ENCODE measurements at places on chromosomes 2 and 18.

DNA sequence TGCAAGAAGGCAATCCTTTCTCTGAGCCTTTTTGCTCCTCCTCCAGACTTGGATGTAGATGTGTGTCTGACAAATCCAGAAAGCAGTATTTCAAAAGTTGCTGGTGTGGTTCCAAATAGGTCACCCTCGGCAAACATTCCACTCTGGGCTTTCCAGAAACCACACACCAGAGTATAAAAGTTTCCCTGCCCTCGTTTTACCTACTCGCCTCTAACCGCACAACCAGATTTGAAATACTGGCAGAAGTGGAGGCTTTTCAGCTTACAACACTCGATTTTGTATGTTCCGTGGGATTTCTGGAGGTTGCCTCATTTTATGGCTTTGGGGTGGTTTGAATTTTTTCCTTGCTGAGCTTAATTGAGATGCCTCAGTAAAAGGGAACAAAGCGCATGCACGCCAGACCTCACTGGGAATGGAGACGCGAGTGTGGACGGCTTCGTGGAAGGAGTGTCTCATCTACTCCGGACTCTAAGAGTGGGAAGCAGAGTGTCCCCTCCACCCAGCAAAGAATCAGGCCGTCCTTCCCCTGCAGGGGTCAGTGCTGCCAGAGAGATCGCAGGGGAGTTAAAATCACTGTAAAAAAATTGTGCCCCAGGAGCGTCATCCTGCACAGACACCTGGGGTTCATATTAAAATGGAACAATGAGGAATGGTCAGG is 44.0 kb upstream of the RPL31 start:
- no peak for DNase-seq

DNA sequence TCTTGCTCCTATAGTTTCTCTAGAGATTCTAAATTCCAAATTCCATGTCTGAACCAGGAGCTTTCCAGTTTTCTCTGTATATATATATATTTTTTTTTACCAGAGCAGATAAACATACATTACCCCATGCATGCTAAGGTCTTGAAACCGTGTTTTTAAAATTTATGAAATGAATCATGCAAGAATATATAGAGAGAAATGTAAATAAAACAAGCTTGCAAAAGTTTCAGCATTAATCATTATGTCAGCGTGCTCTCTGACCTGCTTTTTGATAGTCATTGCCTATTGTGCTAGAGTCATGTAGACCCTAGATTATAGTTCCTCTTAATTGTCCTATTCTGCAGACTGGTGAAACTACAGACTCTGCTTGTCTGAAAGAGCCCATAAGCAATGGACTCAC is 22.6 kb upstream of the TRIM43 start:
- no peak for DNase-seq

DNA sequence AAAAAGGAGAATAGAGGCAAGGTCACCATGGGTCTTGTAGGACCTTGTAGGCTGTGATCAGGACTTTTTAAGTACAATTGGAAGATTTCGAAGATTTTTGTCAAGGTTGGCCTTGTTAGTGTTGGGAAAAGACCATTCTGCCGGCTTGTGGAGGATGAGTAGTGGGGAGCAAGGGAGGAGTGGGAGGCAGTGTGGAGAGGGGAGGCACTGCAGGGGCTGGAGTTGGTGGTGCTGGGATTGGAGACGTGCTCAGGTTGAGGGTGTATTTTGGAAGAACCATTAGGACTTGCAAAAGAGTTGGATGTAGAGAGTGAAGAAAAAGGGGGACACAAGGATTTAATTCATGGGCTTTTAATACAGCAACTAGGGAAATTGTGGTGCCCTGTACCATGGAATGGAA is 397.1 kb downstream of the TSN start:
- no peak for DNase-seq

GRCh38 chr2:134167015-134167414 is 86.9 kb upstream of the MGAT5 start:
- DNase-seq = no peak

- DNase-seq = no peak
These were observed 16.4 kb upstream of the IL1RL1 start for GRCh38 chr2:102294802-102295489.

DNA sequence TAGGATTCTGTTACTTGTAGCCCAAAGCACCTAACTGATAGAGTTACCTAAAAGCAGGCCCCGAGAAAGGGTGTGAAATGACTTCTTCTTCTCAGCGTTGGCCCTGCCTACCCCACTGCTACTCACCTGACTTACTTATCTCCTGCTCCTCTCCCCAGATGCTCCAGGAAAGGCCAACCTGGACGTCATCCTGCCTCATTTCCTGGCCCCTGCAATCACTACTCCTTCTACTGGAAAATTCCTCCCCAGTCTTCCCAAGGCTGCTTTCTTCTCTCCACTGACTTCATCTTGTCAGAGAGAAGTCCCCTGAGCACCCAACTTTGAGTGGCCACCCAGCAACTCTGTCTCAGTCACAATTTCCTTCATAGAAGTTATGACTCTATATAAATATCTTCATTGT is 63.4 kb upstream of the KLF7 start:
- DNase-seq = no peak

- DNase-seq = no peak
These were observed 252.3 kb downstream of the MBD5 start for GRCh38 chr2:148273158-148273691.

DNA sequence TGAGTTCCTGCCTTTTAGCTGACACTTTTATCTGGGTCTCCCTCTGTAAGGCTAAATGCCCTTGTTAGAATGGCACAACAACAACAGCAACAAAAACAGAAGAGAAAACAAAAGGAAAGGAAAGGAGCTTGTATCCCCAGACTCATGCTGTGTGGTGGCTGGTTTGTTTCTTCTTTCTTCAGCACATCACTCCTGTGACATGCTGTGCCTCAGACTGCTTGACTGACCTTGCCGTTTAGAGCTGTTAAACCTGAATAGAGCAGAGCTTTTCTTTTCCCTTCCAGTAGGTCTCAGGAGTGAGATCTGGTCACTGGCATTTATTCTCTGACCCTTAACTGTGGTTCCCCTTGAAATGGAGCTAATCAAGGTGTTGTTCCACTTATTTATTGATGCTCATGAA is 18.9 kb downstream of the GALNT13 start:
- no peak for DNase-seq

DNA sequence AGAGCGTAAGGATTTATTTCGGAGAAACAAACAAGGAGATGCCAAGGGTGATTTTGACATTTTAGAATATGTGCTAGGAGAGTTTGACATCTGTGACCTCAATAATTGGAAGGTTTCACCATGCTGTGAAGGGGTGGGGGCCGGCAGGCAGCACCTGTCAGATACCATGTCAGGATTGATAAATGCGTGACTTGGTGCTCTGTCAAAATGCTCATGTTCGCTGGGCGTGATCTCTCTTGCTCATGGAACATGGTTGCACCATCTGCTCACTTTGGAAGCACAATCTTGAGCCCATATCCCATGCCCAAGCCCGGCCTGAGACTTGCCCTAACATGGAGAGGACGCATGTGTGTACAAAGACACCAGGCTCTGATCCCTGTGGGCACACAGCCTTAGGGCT is 347.6 kb downstream of the RNF144A start:
- DNase-seq = no peak

DNA sequence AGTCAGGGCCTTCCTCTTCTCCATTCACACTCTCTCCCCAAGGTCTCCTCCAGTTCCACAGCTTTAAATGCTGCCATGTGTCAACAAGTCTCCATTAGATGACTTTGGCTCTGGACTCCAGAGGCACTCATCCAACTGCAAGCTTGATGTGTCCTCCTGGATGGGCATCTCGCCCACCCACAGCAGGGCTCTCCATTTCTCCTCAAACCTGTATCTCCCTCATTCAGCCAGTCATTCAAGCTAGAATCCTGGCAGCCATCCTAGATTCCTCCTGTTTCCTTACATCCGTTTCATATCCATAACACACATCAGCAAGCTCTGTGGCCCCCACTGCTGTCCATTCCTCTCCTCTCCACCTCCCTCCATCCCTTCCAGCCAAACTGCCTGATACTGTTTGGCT is 88.4 kb upstream of the AFF3 start:
- DNase-seq = no peak

DNA sequence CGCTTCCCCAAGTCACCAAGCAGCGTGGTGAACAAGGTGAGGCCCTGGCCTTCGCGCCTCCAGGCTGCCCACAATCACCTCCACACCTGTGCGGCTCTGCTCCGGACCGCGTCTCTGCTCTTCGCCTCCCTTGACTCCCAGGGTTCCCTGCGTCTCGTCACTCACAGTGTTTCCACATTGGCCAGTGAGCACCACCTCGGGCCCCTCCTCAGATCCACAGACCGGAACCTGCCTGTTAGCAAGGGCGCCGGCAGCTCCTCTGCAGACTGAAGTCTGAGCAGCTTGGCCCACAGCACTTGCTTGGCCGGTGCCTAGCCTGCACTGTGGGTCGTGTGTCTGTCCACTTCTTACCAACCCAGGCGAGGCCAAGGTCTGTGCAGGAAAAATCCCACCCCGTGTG is 155.3 kb upstream of the ALKAL2 start:
- DNase-seq = no peak

- no peak for DNase-seq
These were observed 225.8 kb downstream of the PIEZO2 start for GRCh38 chr18:10923551-10924070.

- DNase-seq = no peak
These were observed 5.0 kb downstream of the EVX2 start for GRCh38 chr2:176078541-176079284.

DNA sequence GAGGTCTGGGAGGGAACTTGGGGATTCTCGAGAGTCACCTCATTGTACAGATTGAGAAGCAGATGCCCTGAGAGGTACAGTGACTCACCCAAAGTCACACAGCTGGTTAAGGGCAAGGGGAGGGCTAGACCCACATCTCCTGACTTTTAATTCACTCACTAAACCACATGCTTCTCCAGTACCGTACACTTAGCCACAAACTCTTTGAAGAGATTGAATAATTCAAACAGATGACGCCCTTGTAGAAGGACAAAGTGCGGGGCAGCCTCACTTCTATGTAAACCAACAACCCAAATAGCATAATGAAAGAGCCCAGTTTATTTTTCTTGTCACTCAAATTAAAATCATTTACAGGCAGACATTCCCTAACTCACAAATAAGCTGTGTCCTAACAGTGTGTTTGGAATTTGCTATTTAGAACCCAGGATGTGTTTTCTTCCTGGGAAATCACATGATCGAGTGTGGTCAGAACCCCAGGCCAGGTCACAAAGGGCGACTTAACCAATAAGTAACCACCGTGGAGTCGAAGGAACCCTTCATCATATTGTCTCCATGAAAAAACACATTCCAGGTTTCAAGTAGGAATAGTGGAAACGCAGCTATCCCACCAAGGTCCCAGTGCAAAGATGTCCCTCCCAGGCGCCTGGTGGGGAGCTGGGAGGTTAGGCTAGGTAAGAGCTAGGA is 35.8 kb upstream of the PTPN4 start:
- no peak for DNase-seq

GRCh38 chr18:62585274-62586150 is 62.7 kb downstream of the ZCCHC2 start:
- DNase-seq = no peak

DNA sequence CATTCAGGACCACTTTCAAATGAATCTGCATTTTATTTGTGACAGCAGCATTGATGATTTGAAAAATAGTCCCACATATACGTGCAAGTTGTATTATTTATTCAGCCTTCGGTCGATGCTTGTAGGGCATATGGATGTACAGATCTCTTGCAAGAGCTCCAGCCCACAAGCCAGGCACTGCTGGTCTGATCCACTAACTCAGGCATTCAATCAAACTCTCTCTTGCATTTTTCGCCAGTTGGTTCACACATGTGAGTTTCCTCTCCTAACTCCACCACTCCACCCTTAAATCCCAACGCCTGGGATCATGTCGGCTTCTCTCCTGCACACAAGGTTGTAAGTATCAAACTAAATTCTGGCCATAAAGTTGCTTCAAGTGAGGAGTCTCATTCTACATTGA is 318.7 kb downstream of the CYP26B1 start:
- no peak for DNase-seq

- no peak for DNase-seq
These were observed 178.1 kb upstream of the MMADHC start for GRCh38 chr2:149765636-149766035.

DNA sequence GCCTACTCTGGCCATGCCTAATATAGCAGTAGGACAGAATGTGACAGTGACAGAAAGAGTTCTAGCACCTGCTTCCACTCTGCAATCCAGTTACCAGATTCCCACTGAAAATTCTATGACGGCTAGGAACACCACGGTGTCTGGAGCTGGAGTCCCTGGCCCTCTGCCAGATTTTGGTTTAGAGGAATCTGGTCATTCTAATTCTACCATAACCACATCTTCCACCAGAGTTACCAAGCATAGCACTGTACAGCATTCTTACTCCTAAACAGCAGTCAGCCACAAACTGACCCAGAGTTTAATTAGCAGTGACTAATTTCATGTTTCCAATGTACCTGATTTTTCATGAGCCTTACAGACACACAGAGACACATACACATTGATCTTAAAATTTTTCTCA is 45.2 kb upstream of the TTR start:
- no peak for DNase-seq

DNA sequence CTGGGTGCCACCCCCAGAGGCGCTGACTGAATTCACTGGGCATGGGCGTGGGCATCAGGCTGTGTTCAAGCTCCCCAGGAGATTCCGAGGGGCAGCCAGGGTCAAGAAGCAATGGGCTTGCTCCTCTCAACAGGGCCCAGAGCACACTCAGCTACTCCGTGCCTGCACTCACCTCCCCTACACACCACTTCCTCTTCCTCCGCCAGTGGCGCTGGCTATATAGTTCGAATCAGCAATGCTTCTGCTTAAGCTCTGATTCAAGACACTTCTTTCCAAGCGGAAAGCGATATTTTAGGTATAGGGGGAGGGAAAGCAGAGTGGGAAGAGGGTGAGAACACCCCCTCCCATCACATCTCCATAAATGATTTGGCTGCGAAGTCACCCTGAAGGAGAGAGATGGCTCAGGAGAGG is 42.1 kb downstream of the CRACDL start:
- DNase-seq = no peak

- DNase-seq = no peak
These were observed 44.6 kb downstream of the SCN7A start for GRCh38 chr2:166449439-166449838.

DNA sequence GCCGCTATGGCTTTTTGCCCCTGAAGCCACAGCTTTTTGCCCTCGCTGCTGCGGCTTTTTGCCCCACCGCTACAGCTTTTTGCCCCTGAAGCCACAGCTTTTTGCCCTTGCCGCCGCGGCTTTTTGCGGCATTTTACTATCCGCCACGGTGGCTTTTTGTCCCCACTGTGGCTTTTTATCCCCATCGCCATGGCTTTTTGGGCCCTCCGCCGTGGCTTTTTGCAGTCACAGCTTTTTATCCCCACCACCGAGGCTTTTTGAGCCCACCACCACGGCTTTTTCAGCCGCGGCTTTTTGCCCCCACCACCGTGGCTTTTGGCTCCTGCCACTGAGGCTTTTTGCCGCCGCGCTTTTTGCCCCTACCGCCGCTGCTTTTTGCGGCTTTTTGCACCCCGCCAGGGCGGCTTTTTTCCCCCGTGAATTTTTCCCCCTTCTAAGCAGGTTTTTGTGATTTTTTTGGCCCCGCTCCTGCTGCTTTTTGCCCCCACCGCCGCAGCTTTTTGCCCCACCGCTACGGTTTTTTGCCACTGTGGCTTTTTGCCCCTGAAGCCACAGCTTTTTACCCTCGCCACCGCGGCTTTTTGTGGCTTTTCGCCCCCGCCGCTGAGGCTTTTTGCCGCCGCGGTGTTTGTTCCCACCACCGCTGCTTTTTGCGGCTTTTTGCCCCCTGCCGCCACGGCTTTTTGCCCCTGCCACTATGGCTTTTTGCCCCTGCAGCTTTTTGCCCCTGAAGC is 2797.2 kb upstream of the TEKT4 start:
- DNase-seq = no peak

All from esophagus squamous epithelium (tissue), 5 donors.